Vagina (tissue), 2 donors: ENCODE measurements at places on chromosomes 12 and 14.

- no peak for DNase-seq
Measured at GRCh38 chr12:120933786-120934185, 29.6 kb upstream of the SPPL3 start.

DNA sequence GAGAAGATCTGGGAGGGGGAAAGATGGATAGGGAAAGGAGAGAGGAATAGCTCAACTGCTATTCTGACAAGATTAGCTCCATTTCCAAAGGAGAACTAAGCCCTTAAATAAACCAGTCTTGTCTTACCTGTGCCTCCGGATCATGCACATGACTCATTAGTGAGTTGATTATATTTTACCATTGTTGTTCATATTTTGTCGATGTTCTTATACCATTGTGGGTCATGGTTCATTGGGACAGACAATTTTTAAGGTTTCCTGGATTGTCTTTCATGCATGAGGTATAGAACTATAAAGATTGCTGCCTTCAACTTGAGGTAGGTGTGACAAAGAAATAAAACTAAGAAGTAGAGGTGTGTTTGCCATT lies 243.0 kb upstream of the ATP2B1 start:
- no peak for DNase-seq

- peak; percentile 25 for DNase-seq
Measured at GRCh38 chr14:23104070-23104590, 659 bp downstream of the CIROP start.

DNA sequence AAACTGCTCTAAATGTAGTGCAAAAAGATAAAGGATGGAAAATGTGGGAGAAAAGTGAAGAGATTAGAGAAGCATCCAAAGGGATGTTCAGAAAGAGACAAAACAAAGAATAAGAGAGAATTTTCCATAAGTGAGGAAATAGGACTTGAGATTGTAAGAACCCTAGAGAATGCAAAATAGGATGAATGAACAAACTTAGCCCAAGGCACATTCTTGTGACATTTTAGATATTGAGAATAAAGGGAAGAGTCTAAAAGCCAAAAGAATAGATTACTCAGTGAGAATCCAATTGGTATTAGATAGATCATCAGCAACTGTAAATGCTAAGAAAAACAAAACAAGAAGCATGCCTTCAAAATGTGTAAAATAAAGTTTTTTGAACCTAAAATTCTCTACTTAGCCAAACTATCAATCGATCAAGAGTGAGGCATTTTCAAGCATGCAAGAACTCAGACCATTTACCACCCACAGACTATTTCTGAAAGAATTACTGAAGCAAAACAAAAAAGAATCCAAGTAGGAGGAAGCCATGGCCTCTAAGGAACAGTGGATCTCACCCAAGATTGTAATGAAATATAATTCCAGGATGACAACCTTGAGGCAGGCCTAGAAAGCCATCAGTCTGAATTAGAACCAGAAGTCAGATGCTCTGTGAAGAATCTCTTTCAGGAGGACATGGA lies 33.5 kb downstream of the DYRK2 start:
- DNase-seq: no peak
